ENCODE measurements at places on chromosomes 11 and 22. TPM values are rescaled to one million over a fixed set of nuclear protein-coding genes. Genes with fewer than 3 reads are reported as not detected.

Gene KCNC1
- not detected for polyA plus RNA-seq

Gene TRIOBP
- polyA plus RNA-seq: 61.5 TPM

Gene TMEM121B
- 0.17 TPM for polyA plus RNA-seq

Gene PKP3
- 57.1 TPM for polyA plus RNA-seq

Gene PATE4
- not detected for polyA plus RNA-seq

Gene C22orf31
- polyA plus RNA-seq: not detected

Gene MIOX
- polyA plus RNA-seq: not detected

Gene RNF214
- polyA plus RNA-seq: 12.0 TPM

DNA sequence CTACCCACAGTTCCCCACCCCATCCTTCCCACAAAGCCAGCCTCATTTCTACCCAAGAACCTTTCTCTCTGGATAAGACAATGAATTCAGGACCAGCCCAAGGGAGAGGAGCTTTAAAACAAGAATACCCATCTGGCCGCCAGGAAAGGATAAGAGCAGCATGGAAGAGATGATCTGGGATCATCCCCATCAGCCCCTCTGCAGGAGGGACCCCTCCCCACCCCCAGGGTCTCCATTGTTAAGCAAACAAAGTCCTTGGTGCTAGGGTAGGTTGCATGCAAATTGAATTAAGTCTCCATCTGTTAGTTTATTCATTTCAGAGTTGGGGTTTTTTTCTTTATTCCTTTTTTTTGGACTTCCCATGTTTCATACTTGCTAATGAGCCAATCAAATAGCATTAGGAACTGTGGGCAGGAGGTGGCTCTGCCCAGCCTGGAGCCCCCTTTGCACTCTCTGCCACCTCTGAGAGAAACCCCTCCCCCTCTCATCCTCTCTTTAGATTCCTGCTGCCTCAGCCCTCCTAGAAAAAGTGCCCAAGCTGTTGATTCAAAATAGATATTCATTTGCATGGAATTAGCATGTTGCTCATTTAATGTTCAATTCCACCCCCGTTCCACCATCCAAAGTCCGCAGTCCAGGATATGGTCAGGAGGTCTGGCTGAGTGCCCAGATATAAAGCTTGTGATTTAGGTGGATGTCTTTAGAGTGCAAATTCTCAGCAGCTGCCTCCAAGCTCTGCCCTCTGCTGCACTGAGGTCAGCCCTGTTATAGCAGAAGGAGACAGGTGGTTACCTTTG lies 138.5 kb upstream of the NCAM1 start:
- H3K27me3 ChIP-seq: no peaks in the 10 kb centered on the region
- H3K27ac ChIP-seq: no peak overlapping the region
- DNase-seq: no peak
- H3K4me3 ChIP-seq: no peak overlapping the region
- H3K36me3 ChIP-seq: no peaks in the 10 kb centered on the region

- no peak overlapping the region for H3K27ac ChIP-seq
- no peak overlapping the region for H3K4me3 ChIP-seq
- no peak for DNase-seq
- no peaks in the 10 kb centered on the region for H3K27me3 ChIP-seq
- H3K36me3 ChIP-seq: no peaks in the 10 kb centered on the region
- H3K4me1 ChIP-seq: peaks cover 15% of the 10 kb centered on the region
Measured at GRCh38 chr11:131409345-131409744, 38.9 kb downstream of the NTM start.

GRCh38 chr11:104823657-104824056 lies 74.6 kb downstream of the CASP12 start:
- no peaks in the 10 kb centered on the region for H3K36me3 ChIP-seq
- no peak overlapping the region for H3K27ac ChIP-seq
- H3K4me3 ChIP-seq: no peak overlapping the region
- no peak for DNase-seq
- no peaks in the 10 kb centered on the region for H3K27me3 ChIP-seq

- H3K27me3 ChIP-seq: no peaks in the 10 kb centered on the region
- no peaks in the 10 kb centered on the region for H3K4me1 ChIP-seq
- no peaks in the 10 kb centered on the region for H3K36me3 ChIP-seq
Measured at GRCh38 chr11:95344932-95345642, 114.1 kb upstream of the SESN3 start.

DNA sequence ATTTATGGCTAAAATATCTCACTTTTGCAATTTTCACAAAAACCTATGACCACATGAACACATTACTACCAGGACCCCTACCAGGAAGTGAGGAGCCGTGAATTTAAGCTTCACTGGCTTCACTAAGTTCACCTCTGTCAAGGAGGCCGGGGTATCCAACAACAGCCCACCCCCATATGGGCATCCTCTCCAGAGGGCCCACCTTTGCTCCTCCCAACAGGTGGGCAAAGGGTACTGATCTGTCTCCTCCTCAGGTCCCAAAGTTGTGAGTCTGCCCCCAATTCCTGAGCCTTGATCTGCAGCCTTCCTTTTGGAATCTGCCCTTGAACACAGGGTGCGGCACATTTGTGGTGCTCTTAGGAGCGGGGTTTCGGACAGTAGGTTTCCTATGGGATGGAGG lies 66.9 kb downstream of the OTOG start:
- H3K36me3 ChIP-seq: no peaks in the 10 kb centered on the region
- no peak overlapping the region for H3K4me3 ChIP-seq
- no peak for DNase-seq
- no peaks in the 10 kb centered on the region for H3K4me1 ChIP-seq

GRCh38 chr11:13109616-13110015 lies 100.5 kb downstream of the RASSF10 start:
- no peaks in the 10 kb centered on the region for H3K27me3 ChIP-seq
- H3K4me3 ChIP-seq: no peak overlapping the region
- DNase-seq: no peak
- no peaks in the 10 kb centered on the region for H3K4me1 ChIP-seq
- no peak overlapping the region for H3K27ac ChIP-seq
- H3K36me3 ChIP-seq: no peaks in the 10 kb centered on the region

- H3K27ac ChIP-seq: no peak overlapping the region
- DNase-seq: no peak
- no peak overlapping the region for H3K4me3 ChIP-seq
- no peaks in the 10 kb centered on the region for H3K27me3 ChIP-seq
Measured at GRCh38 chr11:60570970-60571369, 55.8 kb downstream of the MS4A13 start.

DNA sequence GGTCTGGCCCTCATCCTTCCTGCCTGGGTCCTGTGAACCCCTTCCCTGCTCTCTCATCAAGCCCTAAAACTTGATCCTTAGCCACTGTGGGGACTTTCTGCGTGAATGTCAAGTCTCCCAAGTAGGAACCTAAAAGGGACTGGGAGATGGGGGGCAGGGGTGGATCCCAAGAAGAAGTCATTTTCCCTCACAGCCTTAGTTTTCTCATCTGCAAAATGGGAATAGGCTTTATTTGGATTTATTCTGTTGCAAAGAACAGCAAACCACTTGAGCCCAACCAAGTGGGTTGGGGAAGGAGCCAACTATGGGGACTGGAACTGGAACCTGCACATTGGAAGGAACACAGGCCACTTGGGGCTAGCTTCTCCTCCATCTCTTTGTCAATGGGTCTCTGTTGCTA lies 36.8 kb downstream of the NEU3 start:
- no peak for DNase-seq
- no peaks in the 10 kb centered on the region for H3K4me1 ChIP-seq
- H3K36me3 ChIP-seq: no peaks in the 10 kb centered on the region
- H3K27me3 ChIP-seq: no peaks in the 10 kb centered on the region
- no peak overlapping the region for H3K27ac ChIP-seq

GRCh38 chr11:3109921-3110706 lies 52.9 kb upstream of the CARS1 start:
- peaks cover 8% of the 10 kb centered on the region for H3K36me3 ChIP-seq
- DNase-seq: peak; percentile 78
- no peaks in the 10 kb centered on the region for H3K27me3 ChIP-seq
- no peak overlapping the region for H3K27ac ChIP-seq

DNA sequence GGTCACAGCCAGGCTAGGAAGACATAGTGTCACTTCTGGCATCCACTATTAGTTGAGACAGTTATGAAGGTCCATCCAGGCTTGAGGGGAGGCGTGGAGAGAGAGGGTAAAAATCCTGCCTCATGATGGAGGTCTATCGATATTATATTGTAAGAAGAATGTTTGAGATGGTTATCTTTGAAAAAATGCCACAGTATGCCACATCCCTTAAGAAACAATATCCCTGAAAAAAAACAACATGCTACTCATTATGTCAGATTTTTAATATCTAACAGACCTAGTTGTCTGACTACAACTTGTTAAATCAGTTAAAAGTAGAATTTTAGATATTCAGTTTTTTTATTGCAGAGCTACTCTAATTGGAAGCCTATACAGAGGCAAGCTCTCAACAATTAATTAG lies 121.7 kb upstream of the SLC5A12 start:
- peak overlapping the region; percentile 70 for H3K27ac ChIP-seq
- DNase-seq: no peak
- no peak overlapping the region for H3K4me3 ChIP-seq
- no peaks in the 10 kb centered on the region for H3K27me3 ChIP-seq
- H3K4me1 ChIP-seq: peaks cover 25% of the 10 kb centered on the region

- DNase-seq: no peak
- H3K36me3 ChIP-seq: no peaks in the 10 kb centered on the region
- no peak overlapping the region for H3K4me3 ChIP-seq
- no peaks in the 10 kb centered on the region for H3K4me1 ChIP-seq
- H3K27ac ChIP-seq: no peak overlapping the region
Measured at GRCh38 chr11:78262238-78262637, 73.5 kb downstream of the USP35 start.

DNA sequence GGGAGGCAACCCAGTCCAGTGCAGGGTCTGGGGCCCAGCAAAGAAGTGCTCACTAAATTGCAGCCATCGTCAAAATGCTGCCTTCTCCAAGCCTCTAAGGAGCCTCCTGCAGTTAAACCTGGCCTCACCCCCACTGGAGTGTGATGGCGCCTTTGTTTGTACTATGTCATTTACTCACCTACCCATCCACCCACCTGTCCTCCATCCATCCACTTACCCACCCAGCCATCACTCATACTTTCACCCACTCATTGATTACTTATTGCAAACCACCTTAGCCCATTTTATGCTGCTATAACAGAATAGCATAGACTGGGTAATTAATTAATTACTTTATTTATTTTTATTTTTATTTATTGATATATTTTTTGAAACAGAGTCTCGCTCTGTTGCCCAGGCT lies 28.8 kb upstream of the PPFIA1 start:
- H3K4me1 ChIP-seq: no peaks in the 10 kb centered on the region
- H3K27ac ChIP-seq: no peak overlapping the region
- no peaks in the 10 kb centered on the region for H3K36me3 ChIP-seq
- no peak for DNase-seq
- H3K27me3 ChIP-seq: no peaks in the 10 kb centered on the region

DNA sequence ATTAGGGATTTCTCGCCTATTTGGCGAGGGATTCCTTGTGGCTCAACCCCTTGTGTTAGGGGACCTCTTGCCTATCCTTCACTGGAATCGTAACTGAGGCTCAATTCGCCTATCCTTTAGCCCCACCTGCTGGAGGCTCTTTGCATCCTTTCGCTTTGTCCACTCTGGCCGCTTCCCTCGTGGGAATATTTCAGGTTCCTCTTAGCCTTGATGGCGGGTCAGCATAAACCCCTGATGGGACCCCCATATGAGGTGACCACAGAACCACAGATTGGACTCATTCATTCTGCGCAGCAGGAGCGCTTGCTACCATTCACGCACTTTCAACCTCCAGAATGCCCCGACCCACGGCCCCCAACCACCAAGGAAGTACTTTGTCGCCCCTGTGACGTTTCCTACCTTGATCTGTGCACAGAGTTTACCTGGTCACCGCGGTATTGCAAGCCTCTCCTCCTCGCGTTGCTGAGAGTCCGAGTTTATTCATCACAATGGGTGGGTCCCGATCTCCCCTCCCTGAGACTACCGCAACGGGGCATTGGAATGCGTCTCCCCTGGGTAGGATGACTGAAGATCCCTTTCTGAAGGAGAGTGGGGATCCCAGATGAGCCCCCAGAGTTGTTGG lies at the start of gene OR52N2:
TSS of gene OR52N2 (plus strand) at position 425 of the 622 bp plus-strand sequence. CDS start 11,412 bp downstream, outside the sequence.
- H3K27ac ChIP-seq: no peak within 1 kb of the TSS
- peak; percentile 80 for DNase-seq
- H3K36me3 ChIP-seq: no peaks in the 10 kb centered on the region

DNA sequence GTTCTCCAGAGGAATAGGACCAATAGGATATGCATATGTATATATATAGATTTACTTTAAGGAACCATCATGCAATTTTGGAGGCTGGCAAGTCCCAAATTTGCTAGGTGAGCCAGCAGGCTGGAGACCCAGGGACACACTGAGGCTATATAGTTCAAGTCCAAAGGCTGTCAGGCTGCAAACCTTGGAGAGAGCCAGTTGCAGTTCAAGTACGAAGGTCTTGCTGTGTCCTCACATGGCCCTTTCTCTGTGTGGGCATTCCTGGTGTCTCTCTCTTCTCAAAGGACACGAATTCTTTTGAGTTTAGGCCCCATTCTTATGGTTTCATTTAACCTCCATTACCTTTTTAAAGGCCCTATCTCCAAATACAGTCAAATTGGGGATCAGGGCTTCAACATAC lies 134.4 kb upstream of the SORL1-AS1 start:
- H3K36me3 ChIP-seq: peaks cover 33% of the 10 kb centered on the region
- H3K4me1 ChIP-seq: no peaks in the 10 kb centered on the region
- DNase-seq: no peak
- no peak overlapping the region for H3K4me3 ChIP-seq

DNA sequence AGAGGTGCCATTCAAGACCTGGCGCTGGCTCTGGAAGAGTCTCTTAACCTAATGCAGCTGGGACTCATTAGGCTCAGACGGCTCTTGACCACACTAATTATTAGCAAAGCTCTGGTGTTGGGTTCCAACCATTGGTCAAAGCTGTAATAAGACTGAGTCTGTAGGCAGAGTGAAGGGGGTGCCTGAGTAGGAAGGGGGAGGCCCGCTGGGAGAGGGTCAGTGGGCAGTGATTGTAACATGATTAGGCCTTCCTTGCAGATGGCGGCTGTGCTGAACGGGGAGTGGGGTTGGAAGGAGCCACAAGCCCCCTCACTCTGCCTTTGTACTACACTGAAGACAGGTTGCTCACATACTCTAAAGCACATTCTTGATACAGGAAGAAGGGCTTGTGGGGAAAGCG lies 5.2 kb downstream of the SRPRA start:
- H3K4me1 ChIP-seq: peaks cover 6% of the 10 kb centered on the region
- H3K27me3 ChIP-seq: no peaks in the 10 kb centered on the region
- H3K36me3 ChIP-seq: peaks cover 34% of the 10 kb centered on the region
- no peak overlapping the region for H3K27ac ChIP-seq
- DNase-seq: no peak
- no peak overlapping the region for H3K4me3 ChIP-seq

All from sigmoid colon (tissue), 7 donors.